A549 (cell line): ENCODE measurements at places on chromosomes 6 and 20. TPM values are rescaled to one million over a fixed set of nuclear protein-coding genes. Genes with fewer than 3 reads are reported as not detected.

DNA sequence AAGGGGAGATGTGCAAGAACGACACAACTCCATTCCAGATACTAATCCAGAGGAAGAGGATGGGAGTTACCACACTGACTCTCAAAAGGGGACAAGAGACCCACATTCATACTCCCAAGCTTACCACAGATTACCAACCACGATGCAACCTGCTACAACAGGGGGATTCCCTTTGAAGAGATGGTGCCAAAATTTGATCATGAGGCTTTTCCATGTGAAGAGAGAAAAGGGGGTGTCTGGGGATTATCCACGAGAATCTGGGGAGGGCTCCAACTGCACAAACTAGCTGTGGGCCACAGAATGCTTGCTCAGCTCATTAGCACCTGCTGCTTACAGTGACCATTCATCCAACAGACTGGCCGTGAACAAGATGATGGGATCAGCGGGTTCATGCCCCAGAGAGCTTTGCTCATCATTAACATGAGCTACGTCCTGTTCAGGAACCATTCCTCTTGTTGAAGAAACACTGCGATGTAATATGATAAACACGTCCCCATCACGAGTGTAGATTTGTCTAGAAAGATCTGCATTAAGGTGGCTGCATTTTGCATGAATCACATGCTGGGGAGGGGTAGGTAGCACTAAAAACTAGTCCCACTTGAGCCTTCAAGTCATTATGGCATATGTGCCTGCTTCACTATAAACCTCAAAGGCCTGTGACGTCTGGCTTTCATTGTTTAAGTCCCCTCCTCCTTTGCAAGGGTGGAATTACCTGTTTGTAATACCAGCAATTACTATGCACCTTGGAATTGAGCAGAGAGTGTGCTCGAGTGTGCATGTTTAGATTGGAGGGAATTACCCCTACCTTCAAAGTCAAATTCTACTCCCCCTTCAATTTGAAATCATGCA is 4.0 kb downstream of the PLAGL2 start:
- DNase-seq: no peak

Gene C20orf144
- polyA plus RNA-seq: 0.09 to 0.12 TPM (median 0.12 TPM) in 3 replicates

GRCh38 chr6:89410788-89411144 is 1.3 kb downstream of the RRAGD start:
- no peak for DNase-seq

Gene CAGE1
- 0.09 to 0.16 TPM in 2 of 3 replicates, not detected in the other for polyA plus RNA-seq

- no peak for DNase-seq
These were observed 10.2 kb downstream of the COL10A1 start for GRCh38 chr6:116115781-116116180.

Gene TEAD3
- polyA plus RNA-seq: 3.0 to 4.5 TPM (median 4.2 TPM) in 3 replicates

DNA sequence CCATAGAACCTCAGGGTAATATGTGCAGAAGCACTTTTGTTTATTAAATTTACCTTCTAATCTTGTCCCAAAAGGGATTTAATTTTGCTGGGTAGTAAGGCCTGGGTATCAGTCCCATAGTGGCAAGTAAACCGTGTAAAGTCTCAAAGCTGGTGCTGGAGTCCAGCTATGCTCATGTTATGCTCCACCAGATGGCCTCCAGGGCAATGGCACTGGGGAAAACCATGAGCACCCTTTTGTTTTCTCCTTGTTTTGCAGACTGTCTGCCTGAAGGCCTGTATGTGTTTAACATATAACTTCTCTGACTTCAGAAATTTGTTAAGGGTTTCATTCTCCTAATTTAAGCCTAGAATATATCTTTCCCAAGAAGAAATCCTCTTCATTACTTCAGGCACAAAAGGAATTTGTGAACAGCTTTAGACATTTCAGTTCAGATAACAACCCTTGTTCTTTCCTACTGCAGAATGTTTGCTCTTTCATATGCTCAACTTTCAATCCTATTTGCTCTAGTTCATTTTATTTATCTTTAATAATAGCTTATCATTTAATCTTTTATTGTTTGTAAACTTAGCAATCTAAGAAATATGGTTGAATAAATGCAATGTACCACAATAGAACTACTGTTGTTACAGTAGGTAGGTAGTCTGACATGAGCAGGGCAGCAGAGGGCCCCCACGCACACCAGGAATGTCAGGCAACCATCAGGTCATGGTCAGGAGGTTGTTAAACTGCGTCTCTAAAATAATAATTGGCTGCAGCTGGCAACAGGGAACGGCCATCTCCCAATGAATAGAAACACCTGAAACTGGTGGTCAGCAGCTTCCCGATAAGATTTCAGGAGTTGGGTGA is 162.8 kb downstream of the TENT5A start:
- no peak for DNase-seq

GRCh38 chr20:64057628-64058498 is 5.1 kb upstream of the TCEA2 start:
- peak; percentile 69 for DNase-seq

GRCh38 chr6:149860834-149861602 is 3.1 kb downstream of the LRP11 start:
- DNase-seq: no peak

DNA sequence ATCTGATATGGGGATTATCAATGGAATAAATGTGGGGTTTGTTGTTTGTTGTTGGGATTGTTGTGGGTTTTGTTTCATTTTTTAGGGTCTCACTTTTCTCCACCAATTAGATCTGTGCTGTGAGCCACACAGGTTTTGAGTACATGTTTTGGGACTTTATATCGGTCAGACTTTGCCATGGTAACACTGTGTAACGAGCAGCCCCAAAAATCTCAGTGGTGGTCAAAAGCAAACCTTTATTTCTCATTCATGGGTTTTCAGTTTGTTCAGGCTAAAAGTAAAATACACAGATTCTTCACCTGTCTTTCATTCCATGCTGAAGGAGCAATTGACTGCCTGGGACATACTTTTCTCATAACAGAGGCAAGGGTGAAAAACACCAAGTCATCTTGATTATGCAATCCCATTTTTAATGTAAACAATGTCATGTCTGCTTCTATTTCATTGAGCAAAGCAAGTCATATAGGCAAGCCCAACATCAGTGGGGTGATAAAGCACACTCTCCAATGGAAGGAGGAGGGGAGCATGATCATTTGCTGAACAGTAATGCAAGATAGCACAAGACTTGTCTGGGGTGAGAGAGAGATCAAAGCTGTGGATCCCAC is 101.1 kb upstream of the PLCB4 start:
- no peak for DNase-seq

Gene ZNF831
- polyA plus RNA-seq: not detected in 3 replicates

- no peak for DNase-seq
These were observed 211.4 kb downstream of the FUT9 start for GRCh38 chr6:96227135-96227534.

DNA sequence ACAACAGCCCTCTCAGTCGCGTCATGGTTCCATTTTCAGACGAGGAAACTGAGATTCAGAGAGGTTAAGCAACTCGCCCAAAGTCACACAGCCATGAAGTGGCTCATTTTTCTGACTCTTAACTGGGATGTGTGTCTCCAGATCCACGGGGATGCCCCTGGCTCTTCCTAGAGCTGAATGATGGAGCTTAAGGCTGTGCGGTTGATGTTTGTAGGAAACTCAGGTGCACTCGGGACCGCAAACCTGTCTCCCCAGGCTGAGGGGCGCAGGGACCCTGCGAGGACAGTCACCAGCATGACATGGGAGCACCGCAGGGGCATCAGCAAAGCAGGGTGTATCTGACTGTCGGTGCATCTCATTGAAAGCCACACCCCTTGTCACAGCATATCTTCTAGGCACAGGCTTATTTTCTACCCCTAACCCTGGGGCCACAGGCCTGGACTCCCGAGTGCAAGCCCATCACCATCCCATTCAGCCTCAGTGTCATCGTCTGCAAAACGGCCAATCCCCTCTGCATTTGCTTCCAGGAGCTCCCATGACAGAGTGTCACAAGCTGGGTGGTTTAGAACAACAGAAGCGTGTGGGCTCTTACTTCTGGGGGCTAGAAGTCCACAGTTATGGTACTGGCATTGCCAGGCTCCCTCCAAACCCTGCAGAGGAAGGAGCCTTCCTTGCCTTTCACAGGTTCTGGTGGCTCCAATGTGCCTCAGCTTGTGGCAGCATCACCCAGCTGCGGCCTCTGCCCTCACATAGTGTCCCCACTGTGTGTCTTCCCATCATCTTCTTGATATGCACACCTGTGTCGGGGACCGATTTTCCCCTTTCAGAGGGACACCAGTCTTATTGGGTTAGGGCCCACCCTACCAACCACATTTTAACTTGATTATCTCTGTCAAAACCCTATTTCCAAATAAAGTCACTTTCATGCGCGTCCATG is 9.9 kb upstream of the ARHGAP40 start:
- DNase-seq: no peak

Gene CCHCR1
- 15.2 to 15.3 TPM (median 15.3 TPM) in 3 replicates for polyA plus RNA-seq

Gene MOCS1
- polyA plus RNA-seq: 1.4 to 2.2 TPM (median 1.8 TPM) in 3 replicates

DNA sequence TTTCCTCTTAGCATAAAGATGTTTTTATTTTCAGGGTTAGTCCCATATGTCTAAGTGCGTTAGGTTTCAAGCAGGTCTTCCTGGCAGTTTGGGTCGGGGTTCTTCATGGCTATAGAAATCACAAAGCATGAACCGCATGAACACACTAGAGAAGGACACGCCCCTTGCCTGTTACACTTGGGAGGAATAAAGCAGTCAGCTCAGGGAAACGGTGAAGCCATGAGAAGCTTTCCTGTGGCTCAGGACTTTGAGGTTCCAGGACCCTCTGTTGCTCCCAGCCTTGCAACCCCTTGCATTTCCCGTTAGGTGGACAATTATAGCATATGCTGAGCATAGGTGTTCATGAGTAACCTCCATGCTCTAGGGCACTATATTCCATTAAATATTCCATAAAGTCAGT is 96.7 kb downstream of the SYCP2 start:
- DNase-seq: no peak

- DNase-seq: no peak
These were observed 1407.6 kb downstream of the EPHA7 start for GRCh38 chr6:92011681-92012245.

Gene TXLNB
- polyA plus RNA-seq: not detected in 3 replicates

DNA sequence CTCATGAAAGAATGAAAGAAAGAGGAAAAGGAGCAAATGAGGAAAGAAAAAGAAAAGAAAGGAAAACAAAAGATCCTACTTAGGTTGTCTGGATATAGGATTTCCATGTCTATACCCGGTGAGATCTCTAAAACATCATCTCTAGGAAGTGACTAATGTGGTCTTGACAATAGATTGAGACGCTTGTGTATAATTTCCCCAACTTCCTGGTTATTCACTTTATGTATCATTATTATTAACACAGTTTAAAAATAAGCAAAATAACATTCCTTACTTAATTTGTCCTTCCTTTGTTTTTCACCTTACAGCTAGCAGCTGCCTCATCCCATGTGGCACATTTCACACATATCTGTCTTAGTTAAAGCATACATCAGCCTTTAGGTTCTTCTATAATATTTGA is 27.0 kb downstream of the LAMA4 start:
- no peak for DNase-seq

Gene SLC17A4
- 0.04 TPM in 2 of 3 replicates, not detected in the other for polyA plus RNA-seq

Gene C20orf141
- polyA plus RNA-seq: 0.29 to 0.56 TPM (median 0.54 TPM) in 3 replicates

Gene UNC5CL
- polyA plus RNA-seq: 0.79 to 1.2 TPM (median 1.1 TPM) in 3 replicates

GRCh38 chr6:4941782-4942672 is 61.8 kb downstream of the RPP40 start:
- DNase-seq: peak; percentile 81

GRCh38 chr6:1908784-1909183 is 299.1 kb downstream of the FOXC1 start:
- DNase-seq: no peak

- DNase-seq: no peak
These were observed 4.5 kb upstream of the FAM110A start for GRCh38 chr20:828987-829386.

DNA sequence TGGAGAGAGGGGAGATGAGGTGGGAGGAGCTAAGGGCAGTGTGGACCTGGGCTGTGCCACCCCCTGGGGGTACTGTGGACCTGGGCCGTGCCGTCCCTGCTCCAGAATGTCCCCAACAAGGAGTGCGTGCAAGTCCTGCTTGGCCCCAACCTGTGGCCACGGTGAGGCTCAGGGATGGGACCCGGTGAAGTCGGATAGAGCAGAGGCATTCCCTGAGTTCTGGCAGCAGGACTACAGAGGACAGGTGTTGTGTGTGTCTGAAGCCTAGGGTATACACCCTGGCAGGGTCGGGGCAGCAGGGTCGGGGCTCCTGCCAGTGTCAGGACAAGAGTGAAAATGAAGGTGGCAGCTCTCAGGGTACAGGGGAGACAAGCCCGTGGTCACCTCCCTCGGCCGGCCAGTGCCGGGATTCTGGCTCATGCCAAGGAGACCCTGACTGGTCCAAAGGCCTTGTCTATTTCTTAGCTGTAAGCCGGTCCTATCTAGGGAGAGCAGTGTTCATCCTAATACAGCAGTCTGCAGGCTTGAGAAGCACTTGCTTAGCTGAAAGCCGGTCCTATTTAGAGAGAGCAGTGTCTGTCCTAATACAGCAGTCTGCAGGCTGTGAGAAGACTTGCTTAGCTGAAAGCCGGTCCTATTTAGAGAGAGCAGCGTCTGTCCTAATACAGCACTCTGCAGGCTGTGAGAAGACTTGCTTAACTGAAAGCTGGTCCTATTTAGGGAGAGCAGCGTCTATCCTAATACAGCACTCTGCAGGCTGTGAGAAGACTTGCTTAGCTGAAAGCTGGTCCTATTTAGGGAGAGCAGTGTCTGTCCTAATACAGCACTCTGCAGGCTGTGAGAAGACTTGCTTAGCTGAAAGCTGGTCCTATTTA is 95.9 kb downstream of the SMOC2 start:
- DNase-seq: no peak

Gene MAFB
- not detected in 3 replicates for polyA plus RNA-seq

Gene TDRD6
- polyA plus RNA-seq: not detected in 3 replicates

- no peak for DNase-seq
These were observed 9.9 kb downstream of the BPIFA2 start for GRCh38 chr20:33177866-33178265.

Gene RIN2
- 22.4 to 23.3 TPM (median 22.7 TPM) in 3 replicates for polyA plus RNA-seq

Gene KCNK16
- not detected in 3 replicates for polyA plus RNA-seq

- DNase-seq: no peak
These were observed 154.2 kb upstream of the MLN start for GRCh38 chr6:33957892-33958525.

DNA sequence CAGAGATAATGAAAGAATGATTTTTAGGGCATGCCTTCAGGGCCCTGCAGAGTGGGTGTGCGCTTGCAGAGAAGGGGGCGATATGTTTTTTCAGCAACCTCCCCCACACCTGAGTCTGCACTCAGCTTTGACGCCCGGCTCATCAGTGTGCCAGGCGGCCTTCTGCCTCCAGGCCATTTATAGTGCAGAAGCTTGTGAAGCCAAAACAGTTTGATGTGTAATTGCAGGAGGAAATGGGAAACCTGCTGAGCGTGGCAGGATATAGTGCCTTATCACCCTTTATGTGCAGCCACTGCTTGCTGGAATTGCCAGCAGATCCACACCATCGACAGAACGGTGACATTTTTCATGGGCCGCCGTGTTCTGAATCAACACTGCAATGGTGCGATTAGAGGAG is 178.2 kb downstream of the CDH4 start:
- no peak for DNase-seq

Gene TTLL9
- 0.04 to 0.24 TPM (median 0.15 TPM) in 3 replicates for polyA plus RNA-seq
